ENCODE measurements at places on chromosomes 13 and 19.

- DNase-seq = no peak
These were observed 51.3 kb upstream of the UBE2L5 start for GRCh38 chr13:30370916-30371521.

DNA sequence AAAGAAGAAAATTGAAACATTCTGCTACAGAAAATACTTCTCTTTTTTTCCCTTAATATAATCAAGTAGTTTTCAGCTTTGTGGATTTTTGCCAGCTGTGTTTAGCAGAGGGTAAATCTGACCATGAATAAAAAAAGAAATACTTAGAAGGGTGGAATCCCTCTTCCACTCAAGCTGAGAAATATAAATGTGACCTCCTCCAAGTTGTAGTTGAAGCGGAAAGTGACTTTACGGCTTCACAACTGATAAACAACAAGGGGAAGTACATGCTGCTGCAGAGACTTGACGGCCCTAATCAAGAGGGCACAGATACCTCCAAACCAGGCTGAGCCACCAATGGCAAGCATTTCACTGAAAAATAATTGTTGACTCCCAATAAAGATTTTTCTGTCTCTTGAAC is 785.0 kb downstream of the SLITRK5 start:
- no peak for DNase-seq

- DNase-seq = no peak
These were observed 666.4 kb downstream of the OLFM4 start for GRCh38 chr13:53694814-53695532.

- no peak for DNase-seq
These were observed 17.4 kb downstream of the RB1 start for GRCh38 chr13:48320891-48321510.

GRCh38 chr13:38399535-38399934 is 49.9 kb downstream of the UFM1 start:
- DNase-seq = no peak
